ENCODE measurements at places on chromosomes 1 and 21.

- no peak for DNase-seq
Measured at GRCh38 chr1:235767795-235768194, 98.9 kb downstream of the LYST start.

- no peak for DNase-seq
Measured at GRCh38 chr1:1259951-1260600, 13.6 kb upstream of the C1QTNF12 start.

DNA sequence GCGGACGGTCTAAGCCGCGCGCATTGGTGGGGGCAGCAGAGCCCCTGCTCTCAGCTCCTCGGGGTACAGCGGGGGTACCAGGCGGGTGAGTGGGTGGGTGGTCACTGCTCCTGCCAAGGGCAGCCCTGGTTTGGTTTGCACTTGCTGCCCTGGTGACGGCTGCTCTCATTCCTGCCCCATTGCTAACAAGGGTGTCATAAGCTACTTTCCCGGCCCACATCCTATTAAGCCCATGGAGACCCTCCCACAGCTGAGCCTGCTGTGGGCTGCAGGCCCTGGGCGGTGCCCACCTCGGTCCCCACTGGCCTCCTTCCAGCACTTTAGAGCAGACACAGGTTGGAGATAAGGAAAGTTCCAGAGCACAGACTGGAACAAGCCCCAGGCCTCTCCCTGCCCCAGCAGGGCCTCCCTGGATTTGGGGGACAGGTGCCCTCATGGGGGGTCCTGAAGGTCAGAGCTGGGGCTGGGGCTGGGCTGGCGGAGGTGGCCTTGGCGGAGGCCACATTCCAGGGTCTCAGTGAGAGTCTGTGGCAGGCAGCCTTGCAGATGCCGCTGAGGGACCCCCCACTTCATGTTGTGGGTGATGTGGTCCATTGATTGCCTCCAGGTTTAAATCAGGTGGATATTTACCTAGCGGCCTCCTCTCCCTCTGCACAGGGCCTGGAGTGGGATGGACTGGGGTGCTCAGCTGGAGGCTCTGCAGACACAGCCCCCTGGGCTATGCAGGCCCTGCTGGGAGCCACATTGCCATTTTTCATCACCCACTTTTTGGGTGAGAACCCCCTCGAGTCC, 27.0 kb downstream of the COL18A1 start:
- DNase-seq = no peak

GRCh38 chr1:41430582-41430981, 53.9 kb downstream of the EDN2 start:
- no peak for DNase-seq

DNA sequence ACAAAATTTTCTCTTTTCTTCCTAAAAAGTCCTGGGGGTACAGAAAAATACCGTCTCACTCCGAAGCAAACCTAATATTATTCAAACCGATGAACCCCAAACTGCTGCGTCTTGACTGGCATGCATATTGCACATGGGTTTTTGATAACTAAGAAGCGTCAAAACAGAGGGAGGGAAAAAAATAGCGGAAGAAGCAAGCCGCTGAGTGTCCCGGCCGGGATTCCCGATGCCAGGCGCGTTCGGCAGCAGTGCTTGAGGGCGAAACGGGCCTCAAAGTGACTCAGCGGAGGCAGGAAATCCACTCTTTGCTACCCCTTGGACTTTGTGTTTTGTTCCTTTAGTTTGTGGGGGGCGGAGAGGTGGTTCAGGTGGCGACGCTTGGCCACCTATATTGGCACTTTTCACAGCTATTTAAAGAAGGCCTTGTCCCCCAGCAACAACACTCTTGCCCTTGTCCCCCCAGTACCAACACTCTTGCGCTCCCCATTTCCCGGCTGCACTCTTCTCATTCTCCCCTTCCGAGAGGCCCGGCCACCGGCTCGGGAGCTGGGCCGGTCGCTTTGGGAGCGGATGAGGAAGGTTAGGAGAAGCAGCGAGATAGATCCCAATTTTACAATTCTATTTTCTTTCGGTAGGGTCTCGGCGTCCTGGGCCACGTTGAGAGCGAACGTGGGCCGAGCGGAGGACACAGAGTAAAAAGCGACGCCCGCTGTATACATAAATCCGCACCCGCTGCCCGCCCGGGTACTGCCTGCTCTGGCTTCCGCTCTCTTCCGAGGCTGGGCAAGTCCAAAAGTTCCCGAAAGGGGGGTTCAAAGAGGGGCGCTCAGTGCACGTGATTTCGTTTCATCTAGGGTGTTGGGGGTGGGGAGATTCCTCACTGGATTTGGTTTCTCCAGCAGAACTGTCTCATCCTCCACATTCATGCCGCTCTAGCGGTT, 2.5 kb downstream of the LMX1A start:
- DNase-seq = no peak

GRCh38 chr21:15772654-15773053, 42.9 kb downstream of the USP25 start:
- no peak for DNase-seq

- no peak for DNase-seq
Measured at GRCh38 chr1:1683104-1683905, 9.3 kb downstream of the SLC35E2B start.

DNA sequence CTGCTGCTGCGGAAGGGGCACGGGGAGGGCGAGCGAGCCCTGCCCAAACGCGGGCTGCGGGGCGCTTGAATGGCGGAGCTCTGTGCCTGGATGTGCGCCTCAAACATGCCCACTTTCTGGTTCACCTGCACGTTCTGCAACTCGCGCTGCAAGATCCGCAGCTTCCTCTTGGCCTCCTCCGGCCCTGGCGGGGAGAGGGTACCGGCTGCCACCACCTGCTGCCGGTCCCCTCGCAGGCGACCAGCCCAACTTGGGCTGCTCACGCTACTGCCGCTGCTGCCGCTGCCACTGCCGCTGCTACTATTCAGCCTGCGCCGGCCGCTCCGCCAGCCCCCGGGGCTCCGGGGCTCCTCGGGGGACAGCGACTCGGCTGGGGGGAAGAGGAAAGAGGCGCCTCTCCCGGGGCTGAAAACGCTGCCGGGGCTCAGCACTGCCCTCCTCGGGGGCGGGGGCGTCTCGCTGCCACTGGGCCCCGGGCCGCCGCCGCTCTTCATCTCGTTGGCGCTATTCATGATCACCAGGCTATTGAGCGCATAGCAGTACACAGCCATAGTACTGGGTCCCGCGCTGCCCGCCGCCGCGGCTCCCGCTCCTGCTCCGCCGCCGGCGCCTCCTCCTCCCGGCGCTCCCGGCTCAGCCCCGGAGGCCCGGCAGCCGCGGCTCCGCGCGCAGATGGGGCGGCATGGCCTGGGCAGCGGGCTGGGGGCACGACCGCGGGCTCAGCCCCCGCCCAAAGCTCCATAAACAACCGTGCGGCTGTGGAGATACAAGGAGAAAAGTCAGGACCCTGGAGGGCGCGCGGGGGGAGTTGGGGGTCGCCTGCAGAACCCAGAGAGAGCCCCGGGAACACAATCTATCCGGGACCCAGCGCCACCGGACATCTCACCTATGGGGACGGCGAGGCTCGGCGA, 1.9 kb downstream of the ITPKB start:
- peak; percentile 39 for DNase-seq

DNA sequence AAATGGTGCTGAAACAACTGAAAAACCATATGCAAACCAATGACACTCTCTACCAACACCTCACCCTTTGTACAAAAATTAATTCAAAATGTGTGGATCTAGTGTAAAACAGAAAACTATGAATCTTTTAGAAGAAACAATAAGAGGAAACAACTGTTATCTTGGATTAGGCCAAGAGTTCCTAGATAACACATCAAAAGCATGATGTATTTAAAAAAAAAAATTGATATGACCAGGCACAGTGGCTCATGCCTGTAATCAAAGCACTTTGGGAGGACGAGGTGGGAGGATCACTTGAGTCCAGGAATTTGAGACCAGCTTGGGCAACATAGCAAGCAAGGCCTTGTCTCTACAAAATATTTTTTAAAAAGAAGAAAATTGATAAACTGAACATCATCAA, 79.0 kb downstream of the EIF4G3 start:
- no peak for DNase-seq
